Left ventricle myocardium superior (tissue), 1 donor: ENCODE measurements at places on chromosomes 5 and 9.

- no peak for DNase-seq
Measured at GRCh38 chr5:113162208-113162607, 185.6 kb downstream of the DCP2 start.

DNA sequence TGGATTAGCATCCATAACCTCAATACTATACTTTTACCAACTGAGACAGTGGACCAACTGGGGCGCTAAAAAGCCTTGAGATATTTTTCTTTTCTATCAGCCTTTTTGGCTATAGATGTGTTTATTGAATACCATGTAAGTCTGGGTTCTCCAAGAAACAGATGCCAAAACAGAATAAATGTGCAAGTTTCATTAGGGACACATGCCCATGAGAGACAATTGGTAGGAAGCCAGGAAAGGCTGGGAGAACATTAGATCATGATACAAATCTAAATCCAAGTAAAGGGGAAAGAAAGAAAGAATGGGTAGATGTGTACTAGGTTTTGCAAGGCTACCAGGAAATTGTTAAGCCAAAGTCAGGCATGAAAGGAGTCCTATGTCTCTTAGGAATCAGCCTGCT, 152.5 kb downstream of the KCTD16 start:
- no peak for DNase-seq

DNA sequence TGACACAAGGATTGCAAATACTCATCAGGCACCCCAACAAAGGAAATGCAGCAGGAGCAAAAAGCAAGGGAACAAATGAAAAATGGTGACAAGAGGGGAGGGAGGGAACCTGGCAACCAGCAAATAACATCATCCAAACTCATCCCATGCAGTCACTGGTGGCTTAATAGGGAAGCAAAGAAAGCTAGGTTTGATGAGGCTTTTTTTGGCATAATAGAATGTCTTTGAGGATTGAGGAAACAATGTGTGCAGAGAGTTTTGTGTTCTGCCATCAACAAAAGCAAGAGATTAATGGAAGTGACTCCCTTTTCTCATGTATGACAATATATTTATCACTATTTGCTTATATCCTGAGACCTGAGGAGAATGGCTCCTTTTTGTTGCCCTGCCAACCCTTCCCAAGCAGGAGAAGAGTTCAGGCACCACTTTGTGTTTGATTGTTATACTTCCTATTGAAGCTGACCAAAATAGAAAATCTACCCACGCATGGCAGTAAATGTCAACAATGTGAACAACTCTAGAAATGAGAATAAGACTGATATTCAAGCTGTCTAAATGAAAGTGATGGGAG, 375.7 kb downstream of the CAAP1 start:
- no peak for DNase-seq

GRCh38 chr9:129558551-129559505, 62.1 kb downstream of the C9orf50 start:
- DNase-seq: no peak

GRCh38 chr5:109242518-109242917, 167.3 kb downstream of the PJA2 start:
- DNase-seq: no peak

DNA sequence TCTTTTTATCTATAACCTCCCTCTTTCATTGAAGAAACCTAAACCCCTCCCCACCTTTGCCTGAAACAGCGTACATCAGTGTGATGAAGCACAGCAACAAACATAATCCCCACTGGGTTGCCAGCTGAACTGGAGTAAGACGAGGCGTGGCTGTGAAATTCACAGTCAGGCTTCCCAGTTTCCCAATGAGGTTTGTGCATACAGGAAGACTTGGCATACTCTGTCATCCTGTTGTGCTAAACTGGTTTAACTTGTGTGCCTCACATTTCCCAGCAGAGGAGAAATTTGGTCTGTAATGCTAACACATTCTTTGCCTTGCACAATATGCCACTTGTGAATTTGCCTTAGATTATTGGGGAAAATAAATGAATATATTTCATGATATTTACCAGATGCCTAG, 121.5 kb downstream of the SV2C start:
- DNase-seq: no peak

DNA sequence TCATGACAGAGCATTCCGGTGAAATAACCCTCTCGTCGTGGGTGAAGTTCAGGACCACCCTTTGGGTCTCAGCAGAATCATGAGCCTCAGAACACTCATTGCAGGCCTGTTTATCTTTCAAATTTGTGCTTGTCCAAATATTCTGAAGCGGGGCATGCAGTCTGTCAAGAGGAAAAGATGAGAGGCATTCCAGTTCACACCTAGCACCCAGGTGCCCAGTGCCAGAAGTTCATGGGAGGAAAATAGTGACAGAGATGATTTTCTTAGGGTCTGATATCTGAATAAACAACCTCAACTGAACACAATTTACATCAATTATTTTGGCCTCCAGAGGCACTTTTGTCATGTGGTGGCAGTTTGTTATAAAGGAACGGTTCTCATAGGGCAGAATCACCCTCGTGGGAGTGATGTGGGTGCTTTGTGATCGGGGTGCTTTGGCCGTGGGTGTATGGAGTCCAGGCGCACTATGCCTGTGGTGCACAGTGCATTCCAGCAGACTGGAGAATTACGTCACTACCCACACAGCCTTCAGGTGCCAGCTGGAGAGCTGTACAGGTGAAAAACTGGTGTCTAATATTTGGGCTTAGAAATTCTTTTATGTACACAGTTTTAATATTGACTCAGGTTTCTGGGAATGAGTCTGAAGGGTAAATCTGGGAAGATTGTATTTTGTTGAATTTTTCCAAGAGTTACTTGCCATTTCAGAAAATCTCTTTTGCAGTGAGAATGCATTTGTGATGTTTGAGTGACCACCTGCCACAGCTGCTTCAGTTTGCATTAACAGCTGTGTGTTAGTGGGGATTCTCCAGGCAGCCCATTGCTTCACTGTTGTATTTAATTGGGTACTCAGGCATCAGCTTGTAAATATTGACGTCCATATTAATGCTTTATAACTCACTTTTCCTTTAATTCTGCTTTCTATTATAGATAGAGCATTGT, 289.3 kb downstream of the FANCC start:
- no peak for DNase-seq

GRCh38 chr9:129208207-129209032, 30.4 kb upstream of the IER5L start:
- DNase-seq: no peak

DNA sequence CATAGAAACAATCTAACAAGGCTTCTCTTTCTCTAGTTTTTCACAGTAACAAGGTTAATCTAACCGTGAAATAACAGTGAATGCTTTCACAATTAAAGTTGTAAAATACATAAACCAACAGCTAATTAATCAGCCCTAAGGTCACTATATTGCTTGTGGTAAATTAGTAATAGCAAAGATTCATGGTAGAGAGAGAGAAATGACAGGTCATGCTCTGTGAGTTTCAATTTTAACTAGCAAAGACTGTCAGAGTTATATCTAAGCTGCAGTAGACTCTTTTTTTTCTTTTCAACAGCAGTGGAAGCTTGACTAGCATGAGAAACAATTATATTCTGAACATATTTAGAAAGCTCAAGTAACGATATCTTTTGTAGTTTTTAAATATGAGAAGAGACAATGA, 1068.0 kb downstream of the MAT2B start:
- no peak for DNase-seq

- DNase-seq: no peak
Measured at GRCh38 chr9:70534061-70534460, 119.6 kb upstream of the KLF9 start.

DNA sequence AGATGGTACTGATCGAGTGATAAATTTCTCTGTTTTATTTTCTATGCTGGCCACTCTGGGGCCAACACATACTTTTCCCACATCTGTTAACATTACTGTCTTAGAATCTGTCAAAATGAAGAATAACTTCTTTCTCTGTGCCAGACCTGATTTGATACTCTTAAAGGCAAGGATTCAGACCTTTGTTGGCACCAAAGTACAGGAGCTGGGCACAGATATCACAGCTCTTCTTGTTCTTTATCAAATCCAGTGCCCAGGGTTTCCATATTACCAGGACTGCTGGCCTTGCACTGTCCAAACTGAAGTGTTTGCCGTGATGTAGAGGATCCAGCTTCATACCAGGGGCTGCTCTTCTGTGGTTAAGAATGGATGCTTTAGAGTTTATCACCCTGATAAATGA, 20.9 kb downstream of the ZNF474 start:
- DNase-seq: no peak

- no peak for DNase-seq
Measured at GRCh38 chr9:2420543-2420942, 201.0 kb upstream of the VLDLR start.

GRCh38 chr5:10827571-10827970, 66.5 kb upstream of the DAP start:
- DNase-seq: no peak

DNA sequence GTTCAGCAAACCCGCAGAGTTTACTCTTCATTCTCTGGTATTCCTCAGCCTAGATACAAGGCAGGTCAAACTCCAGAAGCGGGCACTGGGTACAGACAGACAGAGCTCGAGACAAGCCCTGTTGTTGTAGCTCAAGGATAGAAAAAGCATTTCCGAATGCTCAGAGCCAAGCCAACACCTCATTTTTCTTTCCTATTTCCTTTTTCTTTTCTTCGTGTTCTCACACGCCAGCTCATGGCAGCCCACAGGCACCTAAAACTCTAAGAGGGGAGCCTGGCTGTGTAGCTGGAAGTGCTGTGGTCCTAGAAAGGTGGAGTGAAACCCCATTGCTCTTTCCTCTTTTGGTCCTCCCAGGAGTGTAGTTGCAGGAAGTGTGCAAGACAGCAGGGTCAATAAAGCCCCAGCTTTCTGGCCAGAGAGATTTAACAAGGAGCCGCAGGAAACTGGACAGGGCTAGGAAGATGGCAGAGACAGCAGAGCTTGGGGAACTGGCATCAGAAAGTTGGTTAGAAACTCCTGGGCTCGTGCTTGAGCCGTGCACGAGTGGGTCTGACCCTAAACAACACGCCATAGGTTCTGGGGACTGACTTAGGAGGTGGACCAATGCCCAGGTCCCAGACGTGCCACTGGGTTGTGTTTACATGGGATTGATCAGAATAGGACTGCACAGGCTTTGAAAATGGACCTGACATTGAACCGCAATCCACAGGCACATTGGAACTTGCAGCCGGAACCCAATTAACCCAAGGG, 41.6 kb downstream of the ADAMTS2 start:
- no peak for DNase-seq

GRCh38 chr5:132433141-132433540, 57.4 kb downstream of the IRF1 start:
- no peak for DNase-seq

DNA sequence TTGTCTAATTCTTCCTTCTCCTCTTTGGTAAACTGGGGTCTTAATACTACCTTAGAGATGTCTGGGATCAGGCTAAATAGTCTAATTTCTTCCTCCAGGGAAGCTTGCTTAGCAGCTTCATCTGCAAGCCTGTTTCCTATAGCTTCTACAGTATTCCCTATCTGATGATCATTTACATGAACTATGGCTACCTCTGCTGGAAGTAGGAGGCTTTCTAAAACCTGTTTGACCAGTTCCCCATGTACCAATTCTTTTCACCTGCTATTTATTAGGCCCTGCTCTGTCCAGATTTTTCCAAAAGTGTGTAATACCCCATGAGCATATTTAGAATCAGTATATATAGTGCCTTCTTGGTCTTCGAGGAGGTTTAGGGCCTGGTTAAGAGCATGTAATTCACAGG, 619.8 kb downstream of the HINT1 start:
- DNase-seq: no peak

DNA sequence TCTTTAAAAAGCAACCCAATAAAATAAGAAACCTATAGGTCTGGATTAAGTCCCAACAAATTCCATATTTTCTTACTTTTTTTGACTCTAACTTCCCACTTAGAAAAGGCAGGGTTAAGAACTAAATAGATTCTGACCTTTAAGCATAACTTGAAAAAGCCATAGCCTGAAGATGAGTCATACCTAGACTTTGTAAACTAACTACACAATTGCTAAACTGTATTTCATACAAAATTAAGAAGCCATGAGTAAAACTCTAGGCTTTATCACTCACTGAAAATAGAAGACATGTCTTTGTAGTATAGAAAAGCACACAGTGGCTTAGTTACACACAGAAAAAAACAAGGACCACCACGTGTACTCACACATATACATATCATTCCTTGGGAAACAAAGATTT, 51.5 kb downstream of the MLLT3 start:
- DNase-seq: no peak

- no peak for DNase-seq
Measured at GRCh38 chr5:132673939-132674630, at the start of gene IL4. Gene IL4, plus strand, starts transcription at chr5:132673989. Its CDS starts 62 bp downstream, at chr5:132674051.

DNA sequence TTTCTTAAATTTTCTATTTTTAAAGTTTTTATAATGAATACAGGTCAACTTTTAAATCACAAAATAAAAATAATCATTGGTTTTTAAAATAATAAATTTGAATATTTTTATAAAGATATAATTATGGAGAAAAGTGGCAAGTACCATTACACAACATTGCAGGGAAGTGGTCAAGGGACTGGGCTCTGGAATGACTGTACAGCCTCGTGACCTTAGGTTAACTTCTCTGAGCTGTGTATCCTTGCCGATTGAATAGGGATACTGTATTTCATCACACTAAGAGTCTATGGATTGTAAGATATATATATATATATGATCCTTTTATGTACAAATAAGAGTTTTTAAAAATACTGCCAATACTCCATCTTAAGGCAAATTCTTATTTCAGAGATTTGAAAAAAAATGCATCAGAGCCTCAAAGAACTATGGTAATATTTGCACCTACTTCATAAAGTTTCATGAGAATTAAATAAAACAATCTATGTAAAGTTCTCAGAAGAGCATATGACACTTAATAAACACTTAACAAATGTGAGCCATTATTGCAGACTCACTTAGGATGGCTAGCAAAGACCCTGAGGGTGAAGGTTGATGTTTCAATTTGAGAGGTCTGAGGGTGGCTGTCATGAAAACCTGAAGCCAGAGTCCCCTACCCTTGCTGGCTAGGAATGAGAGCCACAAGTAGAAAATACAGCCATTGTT, 136.5 kb downstream of the CCDC192 start:
- no peak for DNase-seq

DNA sequence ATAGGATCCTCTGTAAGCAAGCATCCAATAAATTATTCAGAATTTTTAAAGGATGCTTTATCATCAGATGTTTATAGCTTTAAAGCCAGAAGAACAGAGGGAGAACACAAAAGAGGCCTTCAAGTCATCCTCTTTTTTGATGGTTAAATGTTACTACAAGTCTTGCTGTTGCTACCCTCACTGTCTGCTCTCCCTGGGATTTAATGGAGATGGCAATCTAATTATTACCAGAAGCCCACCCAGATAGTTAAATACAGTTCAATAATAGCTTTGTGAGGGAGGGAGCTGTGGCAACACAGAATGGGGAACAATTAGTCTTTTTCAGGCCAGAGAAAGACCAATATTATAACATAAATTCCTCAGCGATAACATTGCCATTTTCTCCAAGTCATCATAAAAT, 87.0 kb upstream of the ACTBL2 start:
- no peak for DNase-seq

GRCh38 chr9:22052376-22052945, 43.4 kb upstream of the CDKN2B start:
- DNase-seq: no peak

- DNase-seq: no peak
Measured at GRCh38 chr9:89256642-89257041, 54.4 kb upstream of the CKS2 start.
